ENCODE measurements at places on chromosomes 4 and X. TPM values are rescaled to one million over a fixed set of nuclear protein-coding genes. Genes with fewer than 3 reads are reported as not detected.

Gene PAGE2
- not detected for total RNA-seq

Gene TRPC3
- 0.24 TPM for total RNA-seq

- DNase-seq: no peak
These were observed 200.0 kb upstream of the CASK start for GRCh38 chrX:42123369-42123768.

DNA sequence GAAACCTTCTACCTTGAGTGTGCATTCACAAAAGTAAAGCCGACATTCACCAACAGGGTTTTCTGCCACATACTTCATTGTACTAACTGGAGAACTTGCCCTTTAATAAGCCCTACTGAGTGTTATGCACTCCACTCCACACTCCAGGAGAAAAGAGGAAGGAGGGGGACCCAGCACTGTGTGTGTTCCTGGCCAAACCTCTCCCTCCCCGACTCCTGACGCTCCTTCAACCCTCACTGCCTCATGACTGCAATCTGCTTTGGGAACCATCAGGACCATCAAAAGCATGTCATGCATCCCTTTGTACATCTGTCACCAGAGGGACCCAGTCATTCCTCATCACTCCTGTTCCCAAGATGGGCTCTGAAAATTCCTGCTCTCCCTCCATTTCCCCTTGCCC is 143.7 kb downstream of the RASL11B start:
- no peak for DNase-seq

DNA sequence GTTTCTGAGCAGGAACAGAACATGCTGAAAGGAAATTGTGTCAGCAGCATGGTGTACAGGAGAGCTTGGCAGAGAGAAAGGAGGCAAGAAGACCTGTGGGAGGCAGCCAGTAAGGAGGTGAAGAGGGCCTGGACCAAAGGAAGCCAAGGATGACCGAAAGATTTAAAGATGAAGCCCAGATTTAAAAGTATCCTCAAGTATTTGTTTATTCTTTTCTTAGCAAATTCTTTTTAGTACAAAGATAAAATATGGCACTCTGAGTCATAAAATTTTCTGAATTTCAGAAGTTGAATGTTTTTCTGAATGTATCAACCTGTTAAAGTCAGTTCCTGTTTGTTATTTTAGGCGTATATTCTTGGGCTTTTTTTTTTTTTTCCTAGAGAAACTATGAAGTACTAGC is 3.5 kb downstream of the PKD2 start:
- DNase-seq: no peak

DNA sequence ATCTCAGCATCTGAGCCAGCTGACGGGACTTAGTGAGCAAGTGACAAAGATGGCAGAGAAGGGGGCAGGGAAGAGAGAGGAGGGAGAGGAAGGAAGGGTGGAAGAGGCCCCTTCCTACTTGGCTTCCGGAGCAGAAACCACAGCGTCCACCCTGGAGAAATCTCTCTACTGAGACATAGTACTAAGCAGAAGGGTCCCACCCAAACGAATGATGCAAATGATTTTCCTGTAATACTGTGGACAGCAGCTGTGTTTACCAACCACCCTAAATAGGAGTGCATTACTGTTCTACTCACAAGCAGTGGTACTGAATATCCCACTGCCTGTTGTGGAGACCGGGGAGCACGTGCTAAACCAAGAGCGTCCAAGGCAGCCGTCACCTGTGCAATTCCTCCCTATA is 29.4 kb downstream of the DTHD1 start:
- peak; percentile 79 for DNase-seq

GRCh38 chrX:11341274-11342201 is 48.3 kb downstream of the AMELX start:
- no peak for DNase-seq

DNA sequence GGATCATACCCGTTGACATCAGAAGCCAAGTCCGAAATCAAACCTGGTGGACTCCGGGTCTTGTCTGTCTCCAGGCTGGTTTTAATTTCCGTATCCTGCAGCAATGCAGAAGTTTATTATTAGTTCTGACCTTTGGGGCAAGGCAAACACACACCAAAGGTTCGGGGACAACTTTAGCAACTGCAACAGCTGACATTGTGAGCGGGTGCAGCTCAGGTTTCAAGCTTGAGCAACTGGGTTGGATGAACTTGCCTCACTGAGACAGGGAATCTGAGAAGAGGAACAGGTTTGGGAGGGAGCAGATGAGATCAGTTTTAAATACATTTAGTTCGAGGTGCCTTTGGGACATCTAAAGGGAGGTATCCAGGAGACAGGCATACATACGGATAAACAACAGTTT is 110.7 kb downstream of the GNL3L start:
- no peak for DNase-seq

GRCh38 chr4:16029886-16030285 is 53.9 kb downstream of the PROM1 start:
- no peak for DNase-seq

DNA sequence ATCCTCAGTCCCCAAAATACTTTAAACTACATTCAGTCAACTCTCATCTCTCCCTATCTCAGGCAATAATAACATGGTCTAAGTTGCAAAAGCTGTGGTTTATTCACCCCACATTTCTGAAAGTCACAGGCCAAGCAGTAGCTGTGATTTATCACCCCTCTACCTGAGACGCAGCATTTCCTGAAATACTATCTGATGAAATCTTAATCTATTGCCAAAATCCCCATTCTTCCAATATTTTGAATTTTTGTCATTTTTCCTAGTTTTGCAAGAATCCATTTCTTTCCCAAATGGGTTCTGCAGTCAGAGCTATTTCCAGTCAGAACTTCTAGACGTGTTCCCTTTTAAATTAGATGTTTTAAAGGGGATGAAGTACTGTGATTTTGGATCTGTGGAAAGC is 148.3 kb downstream of the BANK1 start:
- no peak for DNase-seq

- no peak for DNase-seq
These were observed 2.9 kb downstream of the IDH3G start for GRCh38 chrX:153791104-153791852.

DNA sequence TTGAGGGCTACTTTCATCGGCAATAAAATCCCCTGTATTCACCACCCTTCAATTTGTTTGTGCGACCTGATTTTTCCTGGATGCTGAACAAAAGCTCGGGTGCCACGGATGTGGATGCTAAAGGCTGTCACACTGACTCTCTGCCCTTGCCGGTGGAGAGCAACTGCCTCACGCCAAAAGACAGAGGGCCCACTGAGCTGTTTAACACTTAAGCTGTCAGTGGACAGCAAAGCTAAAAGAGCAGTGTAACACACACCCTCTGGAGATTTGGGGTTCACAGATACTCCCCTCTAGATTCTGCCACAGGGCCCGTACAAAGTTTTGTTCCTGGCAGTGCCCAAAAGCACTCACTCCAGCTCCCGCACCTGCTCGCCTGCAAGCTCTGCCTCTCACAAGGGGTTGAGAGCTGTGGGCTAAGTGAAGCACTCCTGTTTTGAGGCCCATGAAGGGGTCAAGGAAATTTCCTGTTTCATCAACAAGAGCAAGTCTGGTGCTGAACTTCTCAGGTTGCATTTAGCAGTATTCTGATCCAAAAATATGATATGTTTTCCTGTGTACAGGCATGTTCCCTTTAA is 1571.9 kb downstream of the ADGRL3 start:
- DNase-seq: no peak

DNA sequence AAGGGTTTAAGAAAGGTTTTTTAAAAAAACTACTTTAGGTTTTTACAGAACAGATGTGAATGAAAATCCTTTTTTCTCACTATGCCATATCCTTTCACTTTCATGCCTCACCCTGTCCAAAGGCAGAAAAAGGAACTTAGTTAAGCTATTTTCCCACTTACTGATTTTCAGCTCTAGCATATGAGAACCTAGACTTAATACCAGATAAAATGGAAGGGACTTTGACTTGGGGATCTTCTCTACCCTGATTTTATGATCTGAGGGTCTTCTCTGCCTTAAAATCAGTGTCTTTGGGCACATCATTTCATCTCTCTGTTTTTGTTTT is 42.4 kb downstream of the FNIP2 start:
- no peak for DNase-seq
